Neural progenitor cell (in vitro differentiated cells): ENCODE measurements at places on chromosomes 11 and 22.

DNA sequence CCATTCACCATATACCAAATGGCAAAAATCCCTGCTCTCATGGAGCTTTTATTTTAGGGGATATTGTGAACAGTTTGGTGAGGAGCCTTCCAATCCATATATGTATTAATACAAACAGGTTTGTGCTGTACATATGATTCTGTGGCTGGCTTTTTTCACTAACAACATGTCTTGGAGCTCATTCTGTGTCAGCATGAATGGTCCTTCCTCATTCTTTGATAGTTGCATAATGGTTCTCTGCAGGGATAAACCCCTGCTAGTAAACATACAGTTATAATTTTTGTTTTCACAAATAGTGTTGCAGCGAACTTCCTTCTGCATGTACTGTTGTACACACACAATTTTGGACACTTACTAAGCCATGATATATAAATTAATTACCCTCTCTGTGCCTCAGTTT is 8.3 kb downstream of the PRR5L start:
- no peak for DNase-seq

- peak; percentile 78 for DNase-seq
Measured at GRCh38 chr11:63909591-63910506, 7.1 kb downstream of the RCOR2 start.

- no peak for DNase-seq
Measured at GRCh38 chr22:39125622-39126021, 26.9 kb downstream of the CBX7 start.

- no peak for DNase-seq
Measured at GRCh38 chr22:46399251-46400024, 63.9 kb downstream of the TRMU start.

DNA sequence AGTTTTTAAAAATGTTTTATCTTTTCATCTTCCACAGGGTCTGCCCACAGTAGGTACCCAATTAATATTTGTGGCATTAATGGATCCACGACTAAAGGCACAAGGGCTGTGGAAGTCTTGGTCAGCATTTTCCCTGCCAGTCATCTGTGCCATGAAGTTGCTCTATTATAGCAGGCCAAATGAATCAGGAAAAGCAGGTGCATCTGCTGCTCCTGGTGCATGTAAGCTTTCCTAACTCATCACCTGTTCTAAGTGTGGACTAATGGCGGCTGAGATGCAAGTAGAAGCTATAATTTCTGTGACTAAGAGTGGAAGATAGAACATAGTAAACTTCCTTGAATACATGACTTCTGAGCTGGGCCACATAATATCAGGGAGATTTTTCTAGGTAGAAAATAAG is 182.5 kb upstream of the TENM4 start:
- DNase-seq: no peak

GRCh38 chr11:115330684-115331482 is 173.3 kb downstream of the CADM1 start:
- peak; percentile 17 for DNase-seq

GRCh38 chr22:48498526-48499331 is 1328.9 kb downstream of the BRD1 start:
- no peak for DNase-seq

DNA sequence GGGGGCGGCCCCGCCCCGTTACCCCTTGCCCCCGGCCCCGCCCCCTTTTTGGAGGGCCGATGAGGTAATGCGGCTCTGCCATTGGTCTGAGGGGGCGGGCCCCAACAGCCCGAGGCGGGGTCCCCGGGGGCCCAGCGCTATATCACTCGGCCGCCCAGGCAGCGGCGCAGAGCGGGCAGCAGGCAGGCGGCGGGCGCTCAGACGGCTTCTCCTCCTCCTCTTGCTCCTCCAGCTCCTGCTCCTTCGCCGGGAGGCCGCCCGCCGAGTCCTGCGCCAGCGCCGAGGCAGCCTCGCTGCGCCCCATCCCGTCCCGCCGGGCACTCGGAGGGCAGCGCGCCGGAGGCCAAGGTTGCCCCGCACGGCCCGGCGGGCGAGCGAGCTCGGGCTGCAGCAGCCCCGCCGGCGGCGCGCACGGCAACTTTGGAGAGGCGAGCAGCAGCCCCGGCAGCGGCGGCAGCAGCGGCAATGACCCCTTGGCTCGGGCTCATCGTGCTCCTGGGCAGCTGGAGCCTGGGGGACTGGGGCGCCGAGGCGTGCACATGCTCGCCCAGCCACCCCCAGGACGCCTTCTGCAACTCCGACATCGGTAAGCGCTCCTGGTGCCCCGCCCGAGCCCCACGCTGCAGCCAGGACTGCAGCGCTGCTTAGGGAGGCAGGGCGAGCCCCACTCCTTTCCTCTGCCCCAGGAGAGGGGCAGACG is at the start of gene TIMP3:
Gene TIMP3 (plus strand): TSS at position 169 of the 700 bp plus-strand sequence. CDS start 297 bp downstream, at position 466.
- peak; percentile 92 for DNase-seq

DNA sequence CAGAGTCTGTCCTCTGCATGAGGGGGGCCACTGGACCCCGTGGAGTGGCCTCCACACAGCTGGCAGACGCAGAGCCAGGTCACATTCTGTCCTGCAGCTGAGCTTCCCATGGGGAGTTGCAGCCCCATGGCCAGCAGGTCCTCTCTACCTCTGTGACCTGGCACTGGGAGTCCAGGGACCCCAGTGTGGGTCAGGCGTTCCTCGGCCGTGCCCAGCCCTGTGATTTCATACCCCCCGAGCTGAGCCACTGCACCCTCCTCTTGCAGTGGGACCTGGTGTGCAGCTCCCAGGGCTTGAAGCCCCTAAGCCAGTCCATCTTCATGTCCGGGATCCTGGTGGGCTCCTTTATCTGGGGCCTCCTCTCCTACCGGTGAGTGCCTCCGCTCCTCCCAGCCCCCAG is 32.2 kb upstream of the SLC22A12 start:
- no peak for DNase-seq

DNA sequence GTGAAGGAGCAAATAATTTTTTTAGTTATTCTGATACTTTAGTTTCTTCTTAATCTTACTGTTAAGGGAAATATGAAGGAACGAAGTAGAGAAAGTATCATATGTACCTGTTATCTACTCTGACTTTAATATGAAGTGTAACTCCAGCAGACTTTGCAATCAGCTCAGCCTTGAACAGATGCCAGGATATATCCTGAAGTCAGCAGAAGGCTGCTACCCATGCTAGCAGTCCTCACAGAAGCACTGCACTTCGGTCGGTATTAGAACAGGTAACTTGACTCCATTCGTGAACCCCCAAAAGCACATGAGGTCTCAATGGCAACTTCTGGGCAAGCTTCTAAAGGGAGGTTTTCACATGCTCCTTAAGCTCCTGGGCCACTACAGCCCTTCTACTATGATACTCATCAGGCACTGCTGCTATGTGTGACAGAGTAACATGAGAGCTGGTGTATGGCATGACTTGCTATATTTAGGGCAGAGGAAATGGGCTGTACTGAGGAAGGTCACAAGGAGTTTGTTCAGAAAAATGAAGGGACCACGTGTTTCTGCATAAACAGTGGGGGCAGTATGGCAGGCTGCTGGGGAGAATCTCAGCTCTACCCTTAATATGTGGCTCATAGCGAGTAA is 344.1 kb downstream of the SOX6 start:
- DNase-seq: no peak
